ENCODE measurements at places on chromosomes 13 and 19.

GRCh38 chr19:8445488-8446001 is 770 bp downstream of the HNRNPM start:
- DNase-seq, result peak; percentile 54

DNA sequence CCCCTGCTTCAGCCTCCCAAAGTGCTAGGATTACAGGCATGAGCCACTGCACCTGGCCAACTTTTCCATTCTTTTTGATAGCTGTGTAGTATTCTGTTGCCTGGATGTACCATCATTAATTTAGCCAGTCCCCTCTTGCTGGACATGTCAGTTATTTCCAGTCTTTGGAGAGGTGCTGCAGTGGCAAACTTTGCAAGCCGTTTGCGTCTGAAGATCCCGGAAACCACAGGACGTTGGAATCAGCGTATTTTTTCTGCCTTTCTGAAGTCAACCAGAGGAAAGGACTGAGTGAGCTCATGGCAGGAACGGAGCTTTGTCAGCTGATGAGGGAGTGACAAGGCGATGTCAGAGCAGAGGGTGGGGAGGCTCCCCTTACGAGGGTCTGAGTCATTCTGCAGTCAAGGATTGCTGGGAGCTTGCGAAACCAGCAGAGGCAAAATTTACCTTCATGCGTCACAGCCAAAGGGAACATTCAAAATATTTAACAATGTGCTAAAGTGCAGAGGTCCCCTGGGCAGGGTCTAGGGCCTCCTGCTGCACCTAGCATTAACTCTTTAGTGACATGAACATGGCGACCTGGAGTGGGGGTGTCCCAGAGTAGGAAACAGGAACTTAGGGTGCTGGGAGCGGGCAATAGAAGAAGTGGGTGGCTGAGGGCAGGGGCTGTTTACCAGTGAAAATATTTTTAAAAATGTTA is 5.6 kb downstream of the C5AR1 start:
- peak; percentile 92 for DNase-seq

GRCh38 chr19:46972311-46972710 is 47.3 kb upstream of the NPAS1 start:
- DNase-seq, result peak; percentile 21

GRCh38 chr19:18608102-18608804 is 1.7 kb upstream of the CRLF1 start:
- DNase-seq, result no peak

- peak; percentile 64 for DNase-seq
Observed at GRCh38 chr13:43908156-43909126, 28.7 kb downstream of the LACC1 start.

GRCh38 chr13:26026211-26026610 is 25.6 kb downstream of the SHISA2 start:
- no peak for DNase-seq

GRCh38 chr13:44165889-44166496 is 207.6 kb upstream of the SERP2 start:
- DNase-seq, result no peak

DNA sequence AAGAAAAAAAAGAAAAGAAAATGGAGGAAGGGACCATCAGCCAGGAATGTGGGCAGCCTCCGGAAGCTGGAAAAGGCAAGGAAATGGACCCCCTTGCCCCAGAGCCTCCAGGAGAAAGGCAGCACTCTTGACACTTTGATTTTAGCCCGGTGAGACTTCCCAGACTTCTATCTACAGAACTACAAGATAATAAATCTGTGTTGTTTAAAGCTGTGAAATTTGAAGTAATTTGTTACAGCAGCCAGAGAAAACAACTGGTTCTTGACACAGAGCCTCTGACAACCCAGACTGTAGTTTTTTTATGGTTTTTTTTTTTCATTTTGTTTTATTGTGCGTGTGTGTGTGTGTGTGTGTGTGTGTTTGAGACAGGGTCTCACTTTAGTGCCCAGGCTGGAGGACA is 7.6 kb downstream of the CTU1 start:
- no peak for DNase-seq

DNA sequence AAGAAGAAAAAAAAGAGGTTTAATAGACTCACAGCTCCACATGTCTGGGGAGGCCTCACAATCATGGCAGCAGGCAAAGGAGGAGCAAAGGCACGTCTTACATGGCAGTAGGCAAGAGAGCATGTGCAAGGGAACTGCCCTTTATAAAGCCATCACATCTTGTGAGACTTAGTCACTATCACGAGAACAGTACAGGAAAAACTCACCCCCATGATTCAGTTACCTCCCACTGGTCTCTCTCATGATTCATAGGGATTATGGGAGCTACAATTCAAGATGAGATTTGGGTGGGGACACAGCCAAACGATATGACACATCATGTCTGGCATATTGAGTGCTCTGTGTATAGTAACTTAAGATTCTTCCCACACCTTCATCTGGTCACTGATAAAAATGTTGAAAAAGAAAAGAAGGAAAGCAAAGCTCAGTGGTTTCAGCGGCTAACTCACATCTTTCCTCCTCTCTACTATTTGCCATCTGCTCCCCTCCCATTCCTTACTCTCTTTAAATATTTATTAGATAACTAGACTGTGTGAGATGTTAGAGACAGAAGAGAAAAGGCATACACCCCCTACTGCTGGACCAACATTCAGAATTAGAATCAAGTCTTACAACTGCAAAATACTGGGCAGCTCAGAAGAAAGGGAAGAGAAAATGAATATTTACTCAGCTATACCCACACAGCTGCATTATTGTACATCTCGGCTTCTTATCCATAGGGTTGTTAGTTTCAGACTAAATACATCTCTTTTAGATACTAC is 60.1 kb upstream of the AKAP11 start:
- DNase-seq, result peak; percentile 36

- no peak for DNase-seq
Observed at GRCh38 chr13:67445436-67445835, 215.3 kb upstream of the PCDH9 start.

- DNase-seq, result peak; percentile 36
Observed at GRCh38 chr19:29966588-29967249, 24.7 kb downstream of the URI1 start.

DNA sequence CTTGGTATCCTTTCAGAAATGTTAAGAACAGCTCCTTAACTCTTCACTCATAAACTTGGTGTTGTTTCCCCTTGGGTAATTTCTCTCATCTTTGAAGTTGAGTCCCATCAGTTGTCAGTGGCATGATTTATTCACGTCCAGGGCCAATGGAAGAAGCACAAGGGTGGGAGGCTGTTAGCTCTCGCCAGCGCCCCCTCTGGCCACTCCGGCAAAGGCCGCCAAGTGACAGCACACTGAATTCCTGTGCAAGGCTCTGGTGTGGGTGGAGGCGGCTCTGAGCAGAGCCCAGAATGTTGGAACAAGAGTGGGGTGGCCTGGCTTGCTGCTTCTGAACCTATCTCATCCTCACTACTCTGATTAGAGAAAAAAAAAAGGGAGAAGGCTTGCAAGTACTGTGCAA is 13.1 kb upstream of the MEDAG start:
- DNase-seq, result peak; percentile 43

GRCh38 chr13:84812078-84812477 is 929.8 kb upstream of the SLITRK1 start:
- no peak for DNase-seq

GRCh38 chr19:49017666-49018351 is 918 bp upstream of the LHB start:
- peak; percentile 71 for DNase-seq

DNA sequence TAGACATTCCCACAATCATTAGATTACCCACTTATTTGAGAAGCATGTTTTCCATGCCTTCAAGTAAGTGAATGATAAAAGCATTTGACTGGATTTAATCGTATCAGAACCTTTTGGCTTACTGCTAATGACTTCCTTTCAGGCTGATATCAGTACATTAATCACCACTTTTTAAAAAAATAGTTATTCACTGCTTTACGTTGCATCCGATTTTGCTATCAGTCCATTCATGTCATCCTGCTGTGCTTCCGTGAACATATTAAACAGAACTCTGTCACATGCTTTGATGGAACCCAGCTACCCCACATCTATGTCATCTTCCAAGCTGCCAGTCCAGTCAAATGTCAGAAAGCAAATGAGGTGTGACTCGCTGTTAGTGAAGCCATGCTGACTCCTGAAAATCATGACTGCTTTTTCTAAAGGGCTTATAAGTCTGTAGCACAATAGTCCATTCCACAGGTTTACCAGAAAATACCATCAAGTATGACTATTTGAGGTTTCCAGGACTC is 440.9 kb downstream of the IRS2 start:
- peak; percentile 71 for DNase-seq
